Stimulated activated CD8-positive, alpha-beta memory T cell treated with anti-CD3 and anti-CD28 coated beads, Interleukin-7, amount 100 ng/mL, for 24 hours (primary cell): ENCODE measurements at places on chromosomes 6 and 20.

DNA sequence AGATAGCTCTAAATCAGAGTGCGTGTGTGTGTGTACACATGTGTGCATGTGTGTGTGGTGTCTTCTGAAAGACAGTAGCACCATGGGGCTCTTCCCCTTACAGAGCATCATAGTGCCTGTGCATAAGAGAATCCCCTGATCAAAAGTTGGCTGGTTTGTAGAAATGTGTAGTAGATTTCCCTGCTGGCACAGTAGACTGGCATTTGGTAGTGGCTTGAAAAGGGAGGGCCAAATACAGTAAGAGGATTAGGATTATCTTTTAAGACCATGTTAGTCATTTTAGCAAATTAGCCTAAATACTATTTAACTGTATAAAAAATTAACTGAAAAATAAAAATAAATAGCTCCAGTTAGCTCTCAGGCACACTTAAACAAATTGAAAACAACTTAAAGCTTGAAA is 112.6 kb downstream of the B3GAT2 start:
- DNase-seq: no peak

- no peak for DNase-seq
Measured at GRCh38 chr20:37984018-37984785, 49.1 kb downstream of the TTI1 start.

- DNase-seq: no peak
Measured at GRCh38 chr6:140264431-140264830, 890.0 kb upstream of the CITED2 start.

DNA sequence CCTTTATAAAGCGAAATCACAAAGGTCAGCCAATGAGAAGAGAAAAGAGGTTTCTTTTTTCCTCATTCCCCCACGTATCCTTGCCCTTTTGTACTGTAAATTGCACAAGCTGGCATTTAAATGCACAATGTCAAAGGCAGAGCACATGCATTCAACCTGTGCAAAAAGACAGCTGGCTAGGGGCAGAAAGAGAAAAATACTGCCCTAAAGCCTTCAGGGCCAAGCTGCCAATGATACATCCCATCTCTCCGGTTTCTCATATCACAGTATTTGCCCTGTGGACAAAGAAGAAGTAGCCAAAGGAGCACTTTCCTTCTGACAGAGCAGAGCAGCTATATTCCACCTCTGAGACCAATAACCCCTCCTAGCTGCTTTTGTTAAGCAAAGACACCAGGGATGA is 219.2 kb downstream of the TRDN start:
- no peak for DNase-seq

DNA sequence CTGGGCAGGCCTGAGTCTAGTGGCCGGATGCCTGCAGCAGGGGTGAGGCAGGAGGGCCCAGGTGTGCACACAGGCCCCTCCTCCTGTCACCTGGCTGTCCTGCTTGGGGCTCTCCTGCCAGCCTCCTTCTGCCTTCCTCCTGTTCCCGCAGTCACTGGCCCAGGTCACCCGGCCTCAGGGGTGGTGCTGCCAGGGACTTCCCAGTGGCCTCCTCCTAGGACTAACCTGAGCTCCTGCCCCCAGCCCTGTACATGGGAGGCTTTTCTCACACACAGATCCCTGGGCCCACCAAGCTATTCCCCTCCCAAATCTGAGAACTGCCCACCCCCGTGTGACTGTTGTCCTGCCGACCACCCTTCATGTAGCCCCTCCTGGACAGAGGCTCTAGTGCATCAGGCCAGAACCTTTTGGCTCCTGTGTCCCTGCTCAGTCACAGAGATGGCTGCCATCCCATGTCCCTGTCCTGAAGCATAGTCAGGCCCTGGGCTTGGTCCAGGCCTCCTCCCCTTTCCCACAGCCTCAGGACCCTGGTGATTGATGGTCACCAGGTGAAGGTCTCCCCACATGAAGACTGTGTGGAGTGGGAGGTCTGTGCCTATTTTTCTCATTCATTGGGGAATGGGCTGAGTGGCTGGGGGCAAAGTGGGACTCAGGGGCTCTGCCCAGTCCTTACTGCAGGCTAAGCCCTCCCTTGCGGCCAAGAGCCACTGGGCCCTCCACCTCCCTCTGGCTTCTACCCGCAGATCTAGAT is 1.1 kb upstream of the ULBP1 start:
- no peak for DNase-seq
